ENCODE measurements at places on chromosomes 7 and 10.

DNA sequence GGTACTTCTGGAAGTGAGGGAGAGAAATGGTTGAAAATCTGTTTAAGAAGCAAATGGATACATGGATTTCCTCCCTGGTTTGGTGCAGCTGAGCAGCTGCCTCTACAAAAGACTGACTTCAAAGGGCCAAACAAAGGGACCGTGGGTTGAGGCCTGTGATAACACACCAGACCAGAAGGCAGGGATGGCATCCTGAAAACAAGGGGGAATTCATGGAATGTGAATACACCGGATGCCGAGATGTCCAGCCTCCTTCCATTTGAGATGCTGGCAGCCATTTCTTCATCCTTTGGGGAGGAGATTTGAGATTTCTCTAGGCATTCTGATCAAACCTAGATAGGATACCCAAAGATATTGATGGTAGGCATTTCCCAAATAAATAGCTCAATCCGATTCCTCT, 36.9 kb downstream of the TAF3 start:
- DNase-seq, result no peak

DNA sequence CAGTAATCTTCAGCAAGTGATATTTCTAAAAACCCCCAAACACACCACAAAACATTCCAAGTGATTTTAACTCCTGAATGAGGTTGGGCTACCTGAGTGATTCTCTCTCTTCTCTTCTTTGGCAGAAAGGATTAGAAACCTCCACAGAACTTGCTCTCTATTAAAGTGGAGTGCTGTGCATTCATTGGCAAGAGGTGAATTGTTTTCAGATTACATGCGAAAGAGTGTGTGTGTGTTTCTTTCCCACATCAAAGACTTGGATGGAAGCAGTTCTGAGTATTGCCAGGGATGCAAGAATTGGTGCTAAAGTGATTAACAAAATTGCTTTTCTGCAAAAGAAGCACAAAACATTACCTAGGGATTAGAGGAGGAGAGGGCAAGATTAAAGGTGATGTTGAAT, 13.1 kb upstream of the FBXW4 start:
- DNase-seq, result no peak

DNA sequence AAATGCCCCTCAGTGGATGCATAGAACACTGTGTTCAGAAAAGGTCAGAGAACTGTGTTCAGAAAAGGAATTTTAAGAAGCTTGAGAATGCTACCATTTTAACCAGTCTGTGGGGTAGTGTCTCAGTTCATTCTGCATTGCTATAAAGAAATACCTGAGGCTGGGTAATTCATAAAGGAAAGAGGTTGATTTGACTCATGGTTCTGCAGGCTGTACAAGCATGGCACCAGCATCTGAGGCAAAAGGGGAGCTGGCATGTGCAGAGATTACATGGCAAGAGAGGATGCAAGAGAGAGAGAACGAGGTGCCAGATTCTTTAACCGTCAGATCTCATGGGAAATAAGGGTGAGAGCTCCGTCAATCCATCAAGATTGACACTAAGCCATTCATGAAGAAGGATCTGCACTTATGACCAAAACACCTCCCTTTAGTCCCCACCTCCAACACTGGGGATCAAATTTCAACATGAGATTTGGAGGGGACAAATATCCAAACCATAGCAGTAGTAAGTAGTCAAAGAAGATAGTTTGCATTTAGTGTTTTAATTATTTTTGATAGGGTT, 119.8 kb downstream of the FAM107B start:
- DNase-seq, result no peak

DNA sequence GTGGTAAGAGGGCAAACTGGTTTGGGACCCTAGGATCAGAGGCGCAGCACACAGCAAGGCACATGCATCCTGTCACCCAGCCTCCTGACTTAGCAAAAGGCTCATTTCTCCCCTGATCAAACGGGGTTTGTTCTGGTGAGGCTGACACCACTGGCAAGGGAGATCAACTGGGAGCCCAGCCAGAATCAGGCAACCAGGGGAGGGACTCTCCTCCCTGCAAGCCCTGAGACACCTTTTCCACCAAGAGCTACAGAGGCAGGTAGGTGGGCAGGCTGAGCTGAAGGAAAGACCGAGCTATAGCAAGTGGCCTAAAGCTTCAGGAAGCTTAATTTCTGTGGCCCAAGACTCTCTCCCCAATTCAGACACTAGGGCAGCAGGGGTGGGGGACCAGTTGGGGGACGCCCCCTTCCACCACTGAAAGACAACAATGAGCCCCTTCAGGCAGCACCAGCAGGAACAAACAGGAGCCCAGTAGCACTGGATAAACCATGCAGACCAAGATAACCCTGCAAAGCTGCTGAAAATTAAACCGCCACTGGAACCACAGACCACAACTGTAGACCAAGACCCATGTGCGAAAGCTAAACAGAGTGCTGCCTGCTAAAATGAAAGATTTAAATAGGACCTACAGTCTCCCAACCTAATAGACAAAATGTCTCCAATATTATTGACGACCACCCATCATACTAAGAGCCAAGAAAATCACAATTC, 27.1 kb upstream of the SAR1A start:
- no peak for DNase-seq

DNA sequence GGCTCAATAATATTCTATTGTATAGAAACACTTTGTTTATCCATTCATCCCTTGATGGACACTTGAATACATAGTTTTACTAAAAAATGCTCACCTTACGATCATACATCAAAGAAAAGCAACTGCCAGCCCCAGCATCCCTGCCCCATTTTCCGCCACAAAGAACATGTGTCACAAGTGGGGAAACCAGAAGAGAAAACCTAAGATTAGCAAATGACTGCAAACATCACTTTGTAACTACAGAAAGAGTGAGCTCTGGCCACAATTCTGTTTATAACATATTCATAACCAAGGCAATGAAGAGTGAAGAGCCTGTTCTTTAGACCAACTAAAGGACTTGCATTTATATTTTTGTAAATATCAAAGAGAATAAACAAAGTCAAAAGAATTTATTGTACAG, 89.8 kb downstream of the DOCK4 start:
- no peak for DNase-seq

GRCh38 chr10:25974897-25975459, 40.9 kb downstream of the MYO3A start:
- no peak for DNase-seq

All from stimulated activated CD8-positive, alpha-beta memory T cell treated with anti-CD3 and anti-CD28 coated beads, Interleukin-7, amount 100 ng/mL, for 4 hours (primary cell).